Thymus (tissue), 14 donors: ENCODE measurements at places on chromosomes 3 and 15.

DNA sequence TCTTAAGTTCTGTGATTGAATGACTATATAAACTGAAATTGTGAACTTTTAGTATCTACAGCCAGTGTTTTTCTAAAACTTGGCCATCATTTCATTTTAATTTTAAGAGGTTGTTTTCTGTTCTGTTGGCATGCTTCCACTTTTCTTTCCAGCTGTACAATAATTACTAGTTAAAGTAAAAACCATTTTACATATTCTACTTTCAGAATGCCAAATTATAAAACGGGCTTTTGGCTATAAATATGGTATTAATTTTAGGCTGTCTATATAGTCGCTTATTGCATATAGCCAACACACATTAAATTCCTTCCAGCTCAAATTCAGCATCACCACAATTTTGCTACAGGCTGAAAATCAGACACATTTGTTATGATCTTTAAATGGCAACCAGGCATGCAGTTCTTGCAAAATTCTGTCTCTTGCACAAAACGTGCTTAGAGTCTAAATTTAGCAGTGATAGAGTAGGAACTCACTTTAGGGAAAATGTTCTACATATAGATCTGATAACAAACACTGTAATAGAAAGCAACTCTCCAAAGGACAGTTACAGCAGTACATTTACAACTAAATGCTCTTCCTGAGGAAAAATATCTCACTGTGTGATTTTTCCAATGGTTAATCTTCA lies 81.1 kb downstream of the BTD start:
- no peak for DNase-seq

- no peak for DNase-seq
Observed at GRCh38 chr3:152302521-152303021, 33.8 kb downstream of the MBNL1 start.

DNA sequence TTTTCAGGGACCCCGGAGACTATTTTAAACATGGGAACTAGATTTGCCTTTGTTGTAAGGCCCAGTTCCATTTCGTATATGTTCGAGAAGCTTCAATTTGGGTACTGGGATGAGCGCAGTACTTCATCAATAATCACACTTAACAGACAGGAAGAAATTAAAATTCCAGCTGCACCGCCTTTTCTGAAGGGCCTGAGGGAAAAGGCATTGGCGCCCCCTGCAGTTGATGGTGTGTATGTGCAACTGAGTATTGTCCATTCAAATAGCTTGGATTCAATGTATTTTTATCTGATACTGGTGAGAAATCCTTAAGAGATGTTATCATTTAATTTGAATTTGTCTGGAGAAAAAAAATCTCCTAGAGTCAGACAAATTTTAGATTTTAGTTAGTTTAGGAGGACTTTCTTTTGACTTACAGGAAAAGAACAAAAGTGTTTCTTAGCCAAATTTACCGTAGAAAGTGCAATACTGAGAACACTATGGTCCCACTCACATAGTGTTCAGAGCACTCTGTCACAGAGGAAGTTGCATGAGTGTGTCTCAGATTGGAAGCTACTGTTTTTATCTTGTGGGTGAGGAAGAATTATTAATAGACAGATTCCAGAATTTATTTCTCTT lies 5.4 kb upstream of the ALDH1A2 start:
- peak; percentile 30 for DNase-seq

- no peak for DNase-seq
Observed at GRCh38 chr15:68710536-68710935, 110.2 kb downstream of the ANP32A start.

- DNase-seq: no peak
Observed at GRCh38 chr15:69087366-69087976, 73.0 kb upstream of the GLCE start.

- DNase-seq: no peak
Observed at GRCh38 chr3:4906107-4906621, 73.1 kb upstream of the BHLHE40 start.

GRCh38 chr15:92462424-92463125 lies 68.9 kb downstream of the ST8SIA2 start:
- no peak for DNase-seq

- no peak for DNase-seq
Observed at GRCh38 chr3:60536420-60536819, 714.8 kb downstream of the FHIT start.

DNA sequence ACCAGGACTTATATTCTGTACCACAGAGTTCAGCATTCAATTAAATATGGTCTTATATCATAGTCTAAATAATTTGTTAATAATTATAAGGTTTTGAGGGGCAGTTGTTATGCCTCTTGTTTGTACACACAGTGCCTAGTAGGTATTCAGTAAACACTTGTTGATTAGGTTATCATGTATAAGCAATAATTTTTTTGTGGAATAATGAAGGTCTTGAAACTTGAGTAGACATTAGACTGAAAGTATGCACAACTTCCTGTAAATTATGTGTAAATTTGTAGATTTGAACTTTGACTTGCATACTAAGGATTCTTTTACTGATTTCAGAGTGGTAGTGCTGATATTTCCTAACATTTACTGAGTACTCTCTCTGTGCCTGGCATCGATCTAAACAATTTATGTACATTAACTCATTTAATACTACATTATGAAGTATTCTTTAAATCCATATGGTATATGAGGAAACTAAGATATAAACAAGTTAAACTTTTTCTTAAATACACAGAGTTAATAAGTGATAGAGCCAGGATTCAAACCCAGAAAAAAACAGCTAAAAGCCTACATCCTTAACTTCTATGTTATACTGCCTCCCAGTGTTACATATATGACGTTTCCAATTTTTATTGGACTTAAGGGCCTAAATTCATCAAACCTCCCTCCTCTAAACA lies 65.1 kb downstream of the GLCE start:
- no peak for DNase-seq

- DNase-seq: no peak
Observed at GRCh38 chr3:18134386-18135059, 290.6 kb downstream of the SATB1 start.

- no peak for DNase-seq
Observed at GRCh38 chr3:6526321-6526720, 334.6 kb upstream of the GRM7 start.

DNA sequence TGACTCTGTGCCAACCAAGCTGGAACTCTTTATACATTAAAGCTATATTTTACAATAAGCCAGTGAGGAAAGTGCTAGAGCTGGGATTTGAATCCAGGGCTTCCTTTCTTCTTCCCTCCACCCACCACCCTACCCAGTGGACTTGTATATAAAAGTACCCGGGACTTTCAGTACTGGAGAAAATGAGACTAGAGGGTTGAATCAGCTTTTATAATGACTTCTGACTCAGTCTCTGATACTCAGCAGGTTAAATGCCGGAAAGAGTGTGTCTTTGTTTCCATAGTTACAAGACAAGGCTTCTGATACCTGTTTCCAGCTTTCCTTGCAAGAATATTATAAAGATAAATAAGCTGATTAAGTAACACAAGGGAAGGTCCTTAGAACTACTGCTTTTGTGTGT lies 80.9 kb downstream of the FRMD4B start:
- DNase-seq: no peak

DNA sequence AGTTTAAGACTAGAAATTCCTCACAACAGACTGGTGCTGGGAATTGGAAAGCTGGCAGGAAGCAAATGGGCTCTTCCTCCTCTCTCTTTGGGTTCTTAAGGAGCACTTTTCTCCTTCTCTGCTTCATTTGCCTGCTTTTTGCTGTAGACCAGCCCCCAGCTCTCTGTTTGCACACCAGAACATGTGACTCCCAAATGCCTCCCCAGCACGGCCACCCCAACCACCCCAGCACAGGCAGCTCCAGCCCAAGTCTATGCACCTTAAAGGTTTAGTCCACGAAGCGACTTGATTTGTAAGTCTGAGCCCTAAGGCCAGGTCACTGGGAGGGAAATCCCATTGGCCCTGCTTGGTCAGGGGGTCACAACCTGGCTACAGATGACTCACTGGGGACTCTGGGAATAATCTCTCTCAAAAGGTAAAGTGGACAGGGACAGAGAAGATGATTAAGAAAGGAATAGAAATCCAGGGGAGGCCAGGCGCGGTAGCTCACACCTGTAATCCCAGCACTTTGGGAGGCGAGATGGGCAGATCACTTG lies 377.8 kb upstream of the PROK2 start:
- no peak for DNase-seq

DNA sequence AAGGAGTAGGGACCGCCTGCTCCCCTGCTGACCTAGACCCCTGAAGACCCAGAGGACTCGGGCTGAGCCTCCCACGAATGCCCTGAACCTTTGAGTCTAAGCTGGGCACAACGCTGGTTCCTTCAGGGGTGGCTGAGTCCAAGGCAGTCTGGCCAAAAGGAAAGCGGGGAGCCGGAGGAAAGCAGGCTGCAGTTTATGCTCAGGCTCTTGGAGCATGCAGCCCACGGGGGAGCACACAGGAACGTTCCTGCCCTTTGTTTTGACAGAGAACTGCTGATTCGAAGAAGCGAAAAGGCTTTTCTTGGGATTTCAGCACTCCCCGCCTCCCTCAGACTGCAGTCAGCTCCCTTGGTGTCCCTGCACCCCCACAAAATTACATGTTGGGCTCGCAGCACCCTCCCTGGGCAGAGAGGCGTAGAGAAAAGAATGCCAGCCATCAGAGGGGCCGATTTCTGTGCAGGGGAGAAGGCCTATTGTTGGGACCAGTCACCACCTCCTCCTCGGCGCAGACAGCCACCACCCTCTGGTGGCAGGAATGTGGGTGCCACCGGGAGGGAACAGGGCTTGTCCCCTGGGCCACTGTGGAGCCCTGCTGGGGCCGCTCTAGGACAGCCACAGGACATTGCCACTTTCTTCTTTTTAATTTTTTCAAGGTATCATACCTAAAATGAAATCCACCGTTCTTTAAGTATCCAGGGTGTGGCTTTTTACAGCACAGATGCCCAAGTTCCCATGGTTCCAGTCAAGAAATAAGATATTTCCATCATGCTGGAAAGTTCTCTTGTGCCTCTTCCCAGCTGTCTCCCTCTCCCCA lies 72.2 kb downstream of the SMAD6 start:
- DNase-seq: peak; percentile 38

DNA sequence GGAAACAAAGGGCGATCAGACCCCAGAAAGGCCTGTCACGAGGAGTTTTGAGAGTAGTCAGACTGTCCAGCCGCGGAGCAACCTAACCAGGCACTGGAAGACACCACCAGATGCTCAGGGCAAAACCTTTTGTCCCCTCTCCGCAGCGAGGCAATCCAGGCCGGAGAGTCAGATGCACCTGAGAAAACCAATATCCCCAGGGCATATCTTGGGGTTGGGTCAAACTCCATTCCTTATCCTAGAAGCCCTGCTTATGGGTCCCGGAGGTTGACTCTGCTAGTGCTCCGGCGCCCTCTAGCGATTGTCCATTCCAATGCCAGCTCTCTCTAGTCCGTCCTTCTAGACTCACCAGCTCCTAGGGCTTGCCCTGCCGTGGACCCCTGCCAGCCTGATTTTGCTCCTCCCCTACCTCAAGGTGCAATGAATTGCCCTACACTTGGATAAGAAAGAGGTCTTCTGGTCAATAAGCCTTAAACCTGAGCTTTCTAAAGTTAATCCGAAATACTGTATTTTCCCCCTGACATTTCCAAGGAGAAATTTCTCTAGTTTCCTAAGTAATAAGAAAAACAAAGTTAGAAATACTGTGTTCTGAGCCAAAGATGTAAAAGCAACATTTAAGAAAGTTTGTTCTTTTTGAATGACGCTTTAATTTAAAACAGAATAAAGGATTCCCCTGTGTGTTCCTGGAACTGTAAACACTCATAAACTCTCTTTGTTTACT lies 5.5 kb downstream of the CPNE4 start:
- DNase-seq: peak; percentile 8

DNA sequence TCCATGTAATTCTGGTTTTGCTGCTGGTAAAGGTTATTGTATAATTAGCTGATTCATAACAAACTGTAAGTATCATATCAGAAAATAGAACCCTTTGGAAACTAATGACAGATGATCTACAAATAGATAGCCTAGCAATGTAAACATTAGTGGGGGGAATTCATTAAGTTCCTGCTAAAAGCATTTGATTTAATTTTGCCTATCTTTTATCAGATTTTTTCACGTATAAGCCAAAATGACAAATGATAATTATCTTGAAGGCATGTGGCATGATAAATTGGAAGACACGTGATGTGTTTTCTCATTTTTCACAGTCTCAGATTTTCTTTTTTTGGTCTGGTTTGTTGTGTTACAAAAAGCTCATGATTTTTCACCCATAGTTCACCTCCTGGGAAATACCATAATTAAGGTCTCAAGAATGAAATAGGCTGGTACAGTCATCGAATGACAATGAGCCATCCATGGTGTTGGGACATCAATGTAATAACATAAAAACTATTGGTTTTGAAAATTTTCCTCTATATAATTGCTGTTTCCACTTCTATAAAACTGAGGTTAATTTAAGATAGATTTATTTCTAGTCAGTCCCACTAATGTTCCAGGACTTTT lies 325.9 kb upstream of the TBL1XR1 start:
- no peak for DNase-seq

DNA sequence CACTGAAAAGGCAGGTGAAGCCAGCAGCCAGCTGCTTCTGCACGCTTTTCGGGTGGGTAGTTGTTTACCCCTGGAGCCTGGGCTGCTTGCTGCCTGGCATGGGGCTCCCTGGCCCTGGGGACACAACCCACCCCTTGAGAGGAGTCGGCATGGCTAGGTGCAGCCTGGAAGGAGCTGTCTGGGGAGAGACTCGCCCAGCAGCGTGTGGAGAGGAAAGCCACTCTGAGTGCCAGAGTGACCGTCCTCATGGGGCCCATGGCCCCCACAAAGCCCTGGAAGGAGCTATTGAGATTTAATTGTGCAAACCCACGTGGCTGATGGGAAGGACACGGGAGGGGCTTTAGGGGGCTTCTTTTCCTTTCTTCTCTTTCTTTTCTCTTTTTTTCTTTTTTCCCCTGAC lies 137.5 kb downstream of the OPA1 start:
- no peak for DNase-seq

DNA sequence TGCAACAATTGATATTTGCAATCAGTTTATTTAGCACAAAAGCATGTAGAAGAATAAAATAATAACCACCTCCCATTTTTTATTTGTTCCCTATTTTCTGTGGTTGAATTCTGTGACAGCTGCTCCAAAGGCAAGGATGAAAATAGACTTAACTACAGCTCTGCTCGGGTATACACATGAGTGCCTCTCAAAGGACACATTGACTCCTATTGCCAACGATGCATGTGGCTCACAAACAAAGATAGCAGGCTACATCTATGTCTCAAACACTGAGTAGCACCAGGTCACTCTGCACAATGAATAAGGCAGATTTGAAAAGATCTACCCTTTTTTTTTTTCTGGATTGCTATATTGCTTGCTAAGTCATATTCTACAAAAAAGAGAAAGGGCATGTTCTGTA lies 612.9 kb downstream of the ROBO1 start:
- DNase-seq: no peak

- DNase-seq: no peak
Observed at GRCh38 chr3:188390775-188391443, 237.0 kb downstream of the LPP start.

DNA sequence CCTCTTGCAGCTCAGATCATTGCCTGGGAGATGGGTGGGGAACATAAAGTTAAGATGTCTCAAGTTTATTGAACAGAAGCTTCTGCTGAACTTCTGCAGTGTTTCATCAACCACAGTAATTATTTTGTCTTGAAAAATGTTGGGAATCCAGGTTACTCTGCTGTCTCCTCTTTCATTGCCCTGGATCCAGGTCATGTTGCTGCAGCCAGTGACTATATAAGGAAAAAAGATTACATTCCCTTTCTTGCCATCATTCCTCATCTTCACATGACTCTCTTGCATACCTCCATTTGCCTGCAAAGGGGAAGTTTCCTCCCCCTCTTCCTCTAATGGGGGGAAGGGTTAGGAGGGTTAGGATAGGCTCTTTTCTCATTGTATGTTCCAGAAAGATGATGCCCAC lies 15.1 kb downstream of the GMNC start:
- no peak for DNase-seq
